ENCODE measurements at places on chromosomes 16 and 17. TPM values are rescaled to one million over a fixed set of nuclear protein-coding genes. Genes with fewer than 3 reads are reported as not detected.
A peak's percentile ranks its signal among the peaks of the same experiment; 100 is the strongest.

Gene RNPS1
- 382 TPM for total RNA-seq

Gene FSCN2
- total RNA-seq, result 0.49 TPM

- no peak for DNase-seq
Observed at GRCh38 chr17:13544292-13544691, 57.4 kb downstream of the HS3ST3A1 start.

- DNase-seq, result no peak
Observed at GRCh38 chr17:3534881-3535252, 22.7 kb downstream of the TRPV3 start.

- no peak for DNase-seq
Observed at GRCh38 chr17:8447799-8448198, 12.1 kb downstream of the NDEL1 start.

- DNase-seq, result no peak
Observed at GRCh38 chr17:74408815-74409214, 23.1 kb upstream of the GPRC5C start.

Gene ALOX12B
- total RNA-seq, result 1.9 TPM

Gene DHRS7B
- 27.5 TPM for total RNA-seq

DNA sequence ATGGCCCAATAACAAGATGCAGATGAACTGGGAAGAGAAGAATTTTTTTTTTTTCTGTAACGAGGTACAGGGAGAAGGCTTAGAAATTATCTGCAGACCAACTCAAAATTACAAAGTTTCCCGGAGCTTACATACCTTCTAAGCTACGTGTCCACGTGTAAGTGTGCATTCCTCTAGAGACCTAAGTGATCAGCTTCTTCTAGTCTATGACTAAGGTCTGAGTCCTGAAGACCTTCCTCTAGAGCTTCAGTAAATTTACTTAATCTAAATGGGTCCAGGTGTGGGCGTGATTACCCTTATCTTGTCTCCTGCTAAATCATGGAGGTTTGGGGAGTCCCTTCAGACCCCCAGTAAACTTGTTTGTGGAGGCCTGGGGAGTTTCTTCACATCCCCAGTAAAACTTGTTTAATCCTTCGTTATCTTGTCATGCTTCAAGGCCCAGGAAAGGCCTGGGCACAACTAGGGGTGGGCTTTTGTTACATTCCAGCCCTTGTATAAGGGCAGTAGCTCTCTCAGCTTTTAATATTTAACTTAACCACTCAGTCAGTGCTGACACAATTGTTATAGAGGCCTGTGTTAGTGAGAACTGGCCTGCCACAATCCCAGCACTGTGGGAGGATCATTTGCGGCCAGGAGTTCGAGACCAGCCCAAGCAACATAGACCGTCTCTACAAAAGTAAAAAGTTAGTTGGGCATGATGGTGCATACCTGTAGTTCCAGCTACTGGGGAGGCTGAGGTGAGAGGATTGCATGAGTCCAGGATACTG is 342.3 kb downstream of the SNX29 start:
- no peak for DNase-seq

Gene FBXL19
- total RNA-seq, result 29.2 TPM

DNA sequence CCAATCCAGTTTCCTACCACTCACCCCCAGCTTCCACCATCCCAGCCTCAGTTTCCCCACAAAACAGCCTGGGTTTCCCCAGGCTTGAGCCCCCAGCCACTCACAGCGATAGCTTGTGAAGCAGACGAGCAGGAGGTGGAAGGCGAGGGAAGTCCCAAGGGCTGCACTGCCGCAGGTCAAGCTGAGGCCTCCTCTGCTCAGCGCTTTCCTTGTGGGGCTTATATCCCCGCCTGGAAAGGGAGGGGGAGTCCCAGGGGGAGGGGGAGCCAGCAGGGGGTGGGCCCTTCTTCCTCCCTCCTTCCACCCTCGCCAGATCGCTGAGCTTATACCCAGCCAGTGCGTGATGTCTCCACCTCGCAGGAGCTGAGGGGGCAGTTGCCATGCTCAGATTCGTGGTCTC is at the start of gene PYY:
PYY (minus strand) TSS at position 195 of the 400 bp plus-strand sequence. CDS start 457 bp downstream, outside the sequence.
- no peak for DNase-seq

GRCh38 chr17:75261336-75262111 is at the start of the genes GGA3 and MRPS7:
GGA3 (minus strand) TSS chr17:75261606; CDS start chr17:75261587, 19 bp downstream.
MRPS7 (plus strand) TSS chr17:75261879; CDS start chr17:75261901, 22 bp downstream.
- DNase-seq, result peak; percentile 97

DNA sequence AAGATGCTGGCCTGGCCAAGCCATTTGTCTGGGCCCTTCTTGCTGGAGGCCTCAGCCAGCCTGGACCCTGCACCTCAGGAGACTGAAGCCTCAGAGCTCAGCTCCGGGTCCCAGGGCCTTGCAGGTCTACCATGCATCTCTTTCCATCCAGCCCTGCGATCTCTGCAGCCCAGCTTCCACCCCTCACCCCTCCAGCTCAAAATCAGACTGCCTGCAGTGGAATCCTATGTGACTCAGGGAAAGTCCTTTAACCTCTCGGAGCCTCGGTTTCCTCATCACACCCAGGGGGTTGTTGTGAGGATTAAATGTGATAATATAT is 2.9 kb upstream of the B9D1 start:
- DNase-seq, result no peak

- DNase-seq, result no peak
Observed at GRCh38 chr16:20903116-20903898, 2.7 kb downstream of the LYRM1 start.

Gene RCVRN
- not detected for total RNA-seq

Gene CDK3
- total RNA-seq, result 5.5 TPM

Gene BTBD17
- total RNA-seq, result not detected

- DNase-seq, result no peak
Observed at GRCh38 chr16:86424398-86424797, 85.9 kb upstream of the FOXF1 start.
